ENCODE measurements at places on chromosomes 12 and 14. TPM values are rescaled to one million over a fixed set of nuclear protein-coding genes. Genes with fewer than 3 reads are reported as not detected.

Gene MIPOL1
- total RNA-seq: 8.4 TPM

Gene LMNTD1
- not detected for total RNA-seq

Gene CBX5
- total RNA-seq: 59.0 TPM

Gene LAG3
- total RNA-seq: 0.31 TPM

Gene PPP1CC
- total RNA-seq: 200 TPM

GRCh38 chr12:58487678-58488161 is 432.6 kb downstream of the LRIG3 start:
- no peak for DNase-seq

- no peak for DNase-seq
Observed at GRCh38 chr12:93459097-93459496, 8.2 kb upstream of the MRPL42 start.

DNA sequence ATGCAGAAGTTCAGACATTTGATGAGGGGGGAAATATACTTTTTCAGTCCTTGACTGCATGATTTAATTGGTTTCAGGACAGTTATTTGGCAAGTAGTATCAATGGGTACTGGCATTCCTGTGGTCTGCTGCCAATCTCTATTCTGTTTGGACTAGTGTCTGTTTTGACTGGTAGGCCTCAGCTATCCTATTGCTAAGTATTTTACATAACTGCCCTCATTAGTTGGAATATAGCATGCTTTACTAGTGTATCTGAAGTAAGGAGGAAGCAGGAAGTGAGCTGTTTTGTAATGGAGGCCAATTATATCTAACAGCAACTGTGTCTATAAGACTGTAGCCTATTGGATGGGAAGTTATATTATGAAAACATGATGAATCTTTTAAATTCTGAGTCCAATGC is 104.3 kb downstream of the FLRT2 start:
- DNase-seq: no peak

GRCh38 chr12:92995258-92995903 is 66.3 kb upstream of the EEA1 start:
- DNase-seq: no peak
